ENCODE measurements at places on chromosomes 6 and 20. TPM values are rescaled to one million over a fixed set of nuclear protein-coding genes. Genes with fewer than 3 reads are reported as not detected.

OPN5 gene
- not detected for total RNA-seq

FAM83B gene
- not detected for total RNA-seq

DNA sequence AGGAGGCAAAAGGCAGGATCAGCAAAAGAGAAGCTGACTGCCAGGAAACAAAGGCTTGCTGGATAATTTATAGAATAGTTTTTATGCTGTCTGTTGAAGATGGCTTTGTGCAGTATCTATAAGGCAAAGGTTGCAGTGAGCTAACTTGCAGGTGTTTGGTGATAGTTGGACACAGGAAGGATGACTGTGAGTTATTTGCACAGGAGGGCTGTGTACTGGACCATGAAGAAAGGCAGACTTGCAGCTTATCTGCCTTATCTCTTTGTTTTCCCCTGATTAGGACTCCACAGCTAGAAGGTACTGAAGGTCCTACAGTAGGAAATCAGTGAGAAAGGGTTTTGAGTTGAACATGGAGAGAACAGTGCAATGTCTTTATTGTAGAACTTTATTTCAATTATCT, 2.1 kb downstream of the BTN1A1 start:
- no peak for DNase-seq

- DNase-seq = no peak
These were observed 848.5 kb upstream of the MAN1A1 start for GRCh38 chr6:120198033-120198432.

Data from activated naive CD4-positive, alpha-beta T cell treated with anti-CD3 and anti-CD28 coated beads for 36 hours (primary cell).